ENCODE measurements at places on chromosomes 12 and 14.

GRCh38 chr12:106112145-106112821, 26.5 kb downstream of the NUAK1 start:
- DNase-seq = no peak

DNA sequence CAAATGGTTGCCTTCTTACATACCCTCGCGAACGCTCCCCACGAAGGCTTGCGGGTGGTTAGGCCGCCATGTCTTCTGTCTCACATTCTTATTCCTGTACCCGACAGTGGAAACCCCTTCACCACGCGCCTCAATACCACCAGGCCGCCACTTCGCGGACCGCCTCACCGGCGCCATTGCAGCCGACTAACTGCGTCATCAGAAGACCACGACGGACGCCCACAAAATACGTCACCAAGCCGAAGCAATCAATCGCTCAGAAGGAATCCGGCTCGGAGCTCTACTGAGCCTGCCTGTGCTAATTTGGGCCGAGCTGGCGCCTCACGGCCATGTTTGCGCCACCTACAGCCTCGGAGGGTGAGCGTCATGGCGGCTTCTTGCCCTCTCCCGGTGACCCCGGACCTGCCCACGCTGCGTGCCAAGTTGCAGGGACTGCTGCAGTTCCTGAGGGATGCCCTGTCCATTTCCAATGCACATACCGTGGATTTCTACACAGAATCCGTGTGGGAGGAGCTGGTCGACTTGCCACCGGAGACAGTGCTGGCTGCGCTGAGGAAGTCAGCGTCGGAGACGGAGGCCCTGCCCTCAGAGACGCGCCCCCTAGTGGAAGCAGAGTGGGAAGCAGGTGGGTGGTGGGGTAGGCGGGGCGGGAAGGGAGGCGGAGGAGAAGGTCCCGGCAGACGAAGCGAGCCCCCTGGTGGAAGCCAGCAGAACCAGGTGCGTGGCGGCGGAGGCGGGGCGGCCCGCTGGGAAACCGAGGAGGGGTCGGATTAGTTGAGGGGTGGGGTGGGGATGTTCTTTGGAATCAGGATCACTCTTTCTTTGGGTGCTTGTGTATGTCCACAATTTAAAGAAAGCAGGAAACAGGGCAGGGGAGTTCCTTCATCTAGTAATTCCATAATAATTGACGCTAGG, at the start of the genes CCDC59 and METTL25:
Gene CCDC59, minus strand, starts transcription at position 188 of the 915 bp plus-strand sequence. Its CDS starts 11 bp downstream, at position 177.
Gene METTL25, plus strand, starts transcription at position 330 of the 915 bp plus-strand sequence. Its CDS starts 37 bp downstream, at position 367.
- peak; percentile 98 for DNase-seq

DNA sequence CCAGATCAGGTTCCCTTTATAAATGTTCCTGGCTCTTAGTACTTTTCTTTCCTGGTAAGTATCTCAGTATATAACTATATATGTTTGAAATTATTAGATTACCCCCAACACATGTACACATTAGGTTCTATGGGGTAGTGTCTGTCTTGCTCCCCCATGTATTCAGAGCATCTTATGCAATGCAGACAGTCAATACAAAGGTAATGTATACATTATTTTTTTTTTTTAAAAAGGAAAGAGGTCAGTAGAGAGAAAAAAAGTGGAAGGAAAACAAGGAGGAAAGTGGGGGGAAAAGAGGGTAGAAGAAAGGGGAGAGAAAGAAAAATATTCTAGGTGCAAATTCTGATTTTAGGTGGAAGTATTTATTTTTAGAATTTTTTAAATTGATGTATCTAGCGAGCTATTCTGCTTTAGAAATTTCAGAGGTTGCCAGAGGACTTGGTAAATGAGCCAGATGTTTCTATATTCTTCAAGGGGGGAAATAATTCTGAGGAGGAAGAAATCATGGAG, 157.9 kb downstream of the STXBP6 start:
- DNase-seq = no peak

- DNase-seq = no peak
Measured at GRCh38 chr12:72610342-72610741, 338.2 kb downstream of the TRHDE start.

- no peak for DNase-seq
Measured at GRCh38 chr14:78170203-78170602, at the start of gene NRXN3. Gene NRXN3, plus strand, starts transcription at chr14:78170373. Its CDS starts 72,721 bp downstream, at chr14:78243094.

- no peak for DNase-seq
Measured at GRCh38 chr14:66036547-66036946, 449.6 kb upstream of the CCDC196 start.

Measured in activated CD4-positive, alpha-beta T cell treated with anti-CD3 and anti-CD28 coated beads, Interleukin-2, amount 50 U/mL, for 48 hours (primary cell).